Nephron progenitor cell (in vitro differentiated cells): ENCODE measurements at places on chromosomes 12 and 14.

GRCh38 chr12:77485961-77486854 lies 344.5 kb upstream of the NAV3 start:
- no peak for DNase-seq

DNA sequence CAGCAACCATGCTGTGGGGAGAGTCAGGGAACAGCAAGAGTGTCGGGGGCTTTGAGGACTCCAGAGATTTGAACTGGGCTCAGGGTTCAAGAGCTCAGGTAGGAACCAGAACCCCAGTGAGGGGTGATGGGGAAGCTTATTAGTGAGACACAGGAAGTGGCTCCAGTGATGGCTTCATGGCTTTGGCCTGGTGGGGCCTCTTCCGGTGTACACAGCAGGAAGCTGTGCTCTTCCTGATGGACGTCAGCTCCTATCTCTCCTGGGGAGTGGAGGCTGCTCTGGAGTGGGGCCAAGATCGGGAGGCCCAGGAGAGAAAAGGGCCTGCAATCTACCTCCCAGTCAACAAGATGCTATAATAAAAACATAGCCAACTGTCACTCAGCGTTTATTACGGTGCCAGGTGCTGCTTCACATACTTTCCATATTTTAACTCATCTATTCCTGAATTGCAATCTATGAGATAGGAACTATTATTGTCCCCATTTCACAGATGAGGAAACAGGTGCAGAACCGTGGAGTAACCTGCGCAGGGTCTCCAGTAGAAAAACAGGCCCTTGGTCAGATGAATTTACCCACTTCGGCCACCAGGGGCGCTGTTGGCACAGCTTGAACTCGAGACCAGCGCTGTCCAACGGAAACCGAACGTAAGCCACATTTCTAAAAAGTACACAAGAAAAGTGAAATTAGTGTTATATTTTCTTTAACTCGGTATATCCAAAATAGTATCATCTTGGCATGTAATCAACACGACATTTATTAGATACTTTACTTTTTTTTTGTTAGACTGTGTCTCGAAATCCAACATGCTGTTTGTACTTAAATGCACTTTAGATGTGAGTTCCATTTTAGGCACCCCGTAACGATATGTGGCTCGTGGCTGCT lies 63.6 kb upstream of the DLK1 start:
- peak; percentile 79 for DNase-seq

- DNase-seq = no peak
These were observed 5.4 kb upstream of the ANO4 start for GRCh38 chr12:100789146-100789545.

DNA sequence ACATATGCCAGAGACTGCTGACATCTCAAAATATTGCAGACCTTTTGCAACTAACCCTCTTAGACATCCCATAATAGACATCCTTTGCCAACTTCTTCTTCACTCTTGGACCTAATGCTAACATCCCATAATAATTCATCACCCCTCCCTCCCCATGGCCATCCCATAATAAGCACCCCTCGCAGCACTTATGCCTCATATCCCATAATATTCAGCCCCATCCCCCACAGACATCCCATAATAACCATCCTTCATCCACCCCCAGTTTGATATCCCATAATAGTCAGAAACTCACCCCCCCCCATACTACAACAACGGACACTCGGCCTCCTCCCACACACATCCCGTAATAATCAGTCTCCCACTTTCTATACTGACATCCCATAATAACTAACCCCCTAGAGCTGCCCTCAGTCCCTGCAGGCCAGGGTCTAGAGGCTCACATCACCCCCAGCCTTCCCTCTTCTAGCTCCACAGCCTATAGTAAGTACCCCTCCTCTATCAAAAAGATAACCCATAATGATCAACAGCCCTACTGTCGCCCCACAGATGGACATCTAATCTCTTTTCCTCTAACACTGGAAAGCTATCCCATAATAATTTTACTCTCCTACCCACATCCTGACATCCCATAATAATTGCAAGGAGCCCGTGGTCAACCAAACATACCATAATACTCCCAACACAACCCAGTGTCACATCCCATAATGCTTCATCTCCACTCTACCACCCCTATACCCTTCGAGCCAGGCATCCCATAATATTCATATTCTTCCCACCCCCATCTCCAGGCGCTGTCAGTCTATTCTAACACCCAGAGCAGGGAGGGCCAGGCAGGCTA lies 792 bp upstream of the CHD4 start:
- peak; percentile 49 for DNase-seq

- DNase-seq = no peak
These were observed 7.8 kb downstream of the NT5DC3 start for GRCh38 chr12:103833095-103833775.

GRCh38 chr12:118553856-118554504 lies 177.6 kb downstream of the SUDS3 start:
- DNase-seq = no peak

- no peak for DNase-seq
These were observed 93.8 kb downstream of the CPSF2 start for GRCh38 chr14:92215579-92215978.

GRCh38 chr12:48750769-48751356 lies 34.4 kb upstream of the CCNT1 start:
- DNase-seq = no peak

GRCh38 chr12:94140556-94140955 lies 7.8 kb upstream of the PLXNC1 start:
- DNase-seq = peak; percentile 40

- DNase-seq = no peak
These were observed 27.7 kb downstream of the CLMN start for GRCh38 chr14:95291859-95292542.

- DNase-seq = no peak
These were observed 64.0 kb downstream of the GALNT16 start for GRCh38 chr14:69323999-69324282.

DNA sequence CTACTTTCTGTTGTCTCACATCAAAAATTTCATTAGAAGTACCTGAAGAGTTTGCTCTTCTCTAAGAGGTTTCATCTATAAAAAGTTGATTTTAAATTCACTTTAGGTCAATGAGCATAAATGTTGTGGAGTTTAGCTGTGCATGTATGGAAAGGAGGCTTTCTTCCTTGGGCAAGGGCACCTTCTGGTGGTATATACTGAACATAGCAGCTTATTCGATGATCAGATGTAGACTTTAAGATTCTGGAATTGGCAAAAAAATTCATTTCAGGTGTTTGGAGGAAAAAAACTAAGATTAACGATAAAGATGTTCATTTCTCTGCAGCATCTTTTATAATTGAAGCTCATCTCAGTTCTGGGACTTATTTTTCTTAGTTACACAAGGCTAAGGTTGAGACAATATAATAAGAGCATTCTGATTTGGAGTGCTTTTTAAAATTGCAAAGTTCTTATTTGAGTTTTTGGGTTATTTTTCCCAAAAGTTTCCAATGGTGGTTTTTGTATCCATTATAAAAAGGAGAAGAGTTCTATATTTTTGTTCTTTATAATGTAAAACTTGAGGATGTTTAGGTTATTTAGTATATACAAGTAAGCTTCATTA lies 46.8 kb downstream of the TMEM117 start:
- peak; percentile 20 for DNase-seq

GRCh38 chr14:72454388-72455160 lies 439.3 kb downstream of the DPF3 start:
- DNase-seq = no peak

GRCh38 chr14:38124506-38124905 lies 83.2 kb upstream of the SSTR1 start:
- no peak for DNase-seq

- no peak for DNase-seq
These were observed 29.6 kb downstream of the CHST11 start for GRCh38 chr12:104486363-104486750.

GRCh38 chr12:53770281-53770680 lies 18.5 kb upstream of the CISTR start:
- no peak for DNase-seq

GRCh38 chr12:66066137-66066928 lies 64.2 kb downstream of the LLPH start:
- no peak for DNase-seq

DNA sequence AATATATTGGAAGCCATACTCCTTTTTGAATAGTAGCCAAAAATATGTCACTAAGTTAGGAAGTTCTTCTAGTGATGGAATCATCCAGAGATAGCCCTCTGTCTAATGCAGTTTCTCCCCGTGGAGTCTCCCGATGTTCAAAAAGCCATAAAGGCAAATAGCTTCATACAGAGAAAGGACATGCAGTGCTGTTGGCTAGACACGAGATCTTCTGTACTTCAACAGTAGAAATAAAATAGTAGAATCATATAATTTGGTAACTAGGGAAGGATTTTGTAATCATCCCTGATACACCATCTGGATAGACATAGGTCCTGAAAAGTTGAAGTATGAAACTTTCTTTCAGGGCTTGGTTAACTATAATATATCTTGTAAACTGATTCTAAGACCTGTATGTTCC lies 27.6 kb downstream of the LRFN5 start:
- DNase-seq = no peak

GRCh38 chr14:58942516-58942915 lies 246.0 kb upstream of the DAAM1 start:
- no peak for DNase-seq

DNA sequence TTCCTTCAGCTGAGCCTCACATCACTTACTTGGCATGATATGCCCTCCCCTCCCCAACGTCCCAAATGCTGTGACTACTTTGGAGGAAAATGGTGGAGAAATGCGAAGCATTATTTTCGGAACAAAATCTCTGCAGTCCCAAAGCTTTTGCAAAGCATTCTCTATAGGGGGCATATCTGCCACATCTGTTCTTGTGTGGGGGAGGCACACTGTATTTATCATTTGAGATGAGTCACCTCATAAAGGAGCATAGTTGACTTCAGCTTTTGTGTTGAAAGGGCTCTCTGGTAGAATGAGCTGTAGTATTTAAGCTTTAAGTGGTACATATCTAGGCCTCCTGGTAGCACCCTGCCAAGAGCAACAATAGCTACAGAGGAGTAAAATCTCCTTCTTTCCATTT lies 447.5 kb downstream of the ADAMTS20 start:
- DNase-seq = no peak

GRCh38 chr14:32468955-32469354 lies 139.9 kb downstream of the AKAP6 start:
- no peak for DNase-seq

GRCh38 chr14:87122166-87122565 lies 870.8 kb downstream of the GALC start:
- no peak for DNase-seq

DNA sequence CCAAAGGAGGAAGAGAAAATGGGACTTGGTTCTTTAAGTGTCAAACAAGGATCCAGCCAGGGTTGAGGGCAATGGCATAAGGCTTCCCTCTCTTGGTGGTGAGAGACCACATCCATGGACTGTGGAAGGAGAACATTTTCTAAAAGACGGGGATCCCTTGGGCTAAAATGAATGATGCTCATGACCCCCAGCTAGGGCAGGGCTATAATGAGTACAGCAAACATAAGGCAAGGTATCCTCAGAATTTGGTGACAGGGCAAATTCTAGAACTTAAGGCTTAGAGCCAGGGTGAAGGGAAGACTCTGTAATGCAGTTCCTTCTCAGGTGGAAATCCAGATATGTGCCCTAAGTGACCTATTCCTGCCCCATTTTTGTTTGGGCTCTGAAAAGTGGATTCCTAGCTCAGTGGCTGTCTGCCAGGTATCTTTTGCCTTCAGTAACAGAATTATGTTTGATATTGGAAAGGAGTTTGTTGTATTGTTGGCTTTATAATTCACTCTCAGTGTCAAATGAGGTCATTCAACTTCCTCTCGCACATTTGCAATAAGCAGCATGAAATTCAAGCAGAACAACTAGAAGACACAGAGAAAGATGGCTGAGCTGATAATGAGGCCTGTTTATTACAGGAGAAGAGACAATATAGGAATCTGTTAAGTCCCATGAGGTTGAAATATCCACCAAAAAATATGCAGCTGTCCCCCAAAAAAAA lies 76.8 kb downstream of the DAD1 start:
- no peak for DNase-seq

DNA sequence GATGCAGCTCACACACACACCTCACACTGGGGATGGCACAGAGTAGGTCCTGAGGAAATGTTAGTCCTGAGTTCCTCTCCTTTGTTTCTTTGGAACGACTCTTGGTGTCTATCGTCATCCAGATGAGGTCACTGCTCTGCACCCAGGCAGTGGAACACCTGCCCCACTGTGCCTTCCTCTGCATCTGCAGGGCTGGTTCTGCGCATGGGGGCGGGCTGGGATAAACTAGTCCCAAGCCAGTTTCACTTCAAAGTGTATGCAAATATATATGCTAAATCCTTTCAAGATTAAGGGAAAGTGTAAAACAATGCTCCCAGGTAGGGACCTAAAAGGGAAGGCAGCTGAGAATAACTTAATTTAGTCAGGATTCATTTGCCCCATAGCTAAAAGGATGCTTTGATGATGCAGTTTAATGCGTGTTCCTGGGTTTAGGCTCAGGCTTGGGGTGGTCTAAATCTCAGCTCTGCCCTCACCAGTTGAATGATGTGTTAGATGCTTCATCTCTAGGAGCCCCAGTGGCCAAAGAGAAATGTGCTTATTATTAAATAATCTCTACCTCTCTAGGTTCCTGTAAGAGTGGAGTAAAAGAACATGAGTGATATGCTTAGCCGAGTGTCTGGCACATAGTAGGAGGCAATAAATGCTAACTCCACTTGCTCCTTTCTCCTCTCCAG lies 47.1 kb upstream of the OVCH1 start:
- no peak for DNase-seq

GRCh38 chr12:104969343-104969742 lies 11.3 kb upstream of the SLC41A2 start:
- no peak for DNase-seq

GRCh38 chr12:6603095-6603567 lies 4.0 kb downstream of the CHD4 start:
- peak; percentile 26 for DNase-seq

- DNase-seq = no peak
These were observed 67.9 kb upstream of the LIN7A start for GRCh38 chr12:81005606-81006005.

GRCh38 chr12:53336181-53336681 lies at the start of gene SP7:
TSS of gene SP7 (minus strand) at chr12:53336354. CDS start at chr12:53335646, 708 bp downstream.
- peak; percentile 26 for DNase-seq

DNA sequence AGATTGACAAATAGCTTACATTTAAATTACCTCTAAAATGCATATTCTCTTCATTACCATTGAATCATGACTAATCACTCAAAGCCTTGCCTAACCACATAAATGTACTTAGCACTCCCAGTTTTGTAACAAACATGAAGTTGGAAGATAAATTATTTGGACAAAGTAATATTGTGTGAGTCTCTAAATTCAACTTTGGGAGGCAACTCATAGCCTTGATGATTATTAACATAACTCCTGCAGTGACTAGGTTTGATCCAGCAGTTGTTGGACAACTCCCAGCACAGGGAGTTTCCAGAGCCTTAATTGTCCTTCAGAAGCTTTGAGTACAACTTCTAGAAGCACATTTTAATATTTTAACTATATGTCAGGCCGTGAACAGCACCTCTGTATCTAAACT lies 153.4 kb upstream of the PDZRN4 start:
- DNase-seq = no peak

GRCh38 chr14:55160989-55161388 lies 30.4 kb downstream of the DLGAP5 start:
- no peak for DNase-seq
